ENCODE measurements at places on chromosomes 12 and 14.

DNA sequence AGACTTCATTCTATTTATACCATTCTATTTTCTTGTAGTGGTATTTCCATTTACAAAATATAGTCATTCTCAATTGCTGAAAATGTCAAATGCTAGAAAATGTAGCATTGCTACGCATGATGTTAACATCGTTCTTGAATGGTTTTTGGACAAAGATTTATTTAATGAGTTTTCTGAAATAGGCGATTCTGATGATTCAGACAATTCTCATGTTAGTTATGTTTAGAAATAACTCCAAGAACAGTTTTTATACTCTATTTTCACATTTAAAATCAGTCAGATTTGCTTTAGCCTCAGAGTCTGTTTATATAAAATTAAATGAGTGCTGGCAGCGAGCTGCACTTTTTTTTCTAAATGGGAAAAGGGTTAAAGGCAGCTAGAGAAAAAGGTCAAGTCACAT is 414.8 kb upstream of the MGAT4C start:
- no peak for DNase-seq

DNA sequence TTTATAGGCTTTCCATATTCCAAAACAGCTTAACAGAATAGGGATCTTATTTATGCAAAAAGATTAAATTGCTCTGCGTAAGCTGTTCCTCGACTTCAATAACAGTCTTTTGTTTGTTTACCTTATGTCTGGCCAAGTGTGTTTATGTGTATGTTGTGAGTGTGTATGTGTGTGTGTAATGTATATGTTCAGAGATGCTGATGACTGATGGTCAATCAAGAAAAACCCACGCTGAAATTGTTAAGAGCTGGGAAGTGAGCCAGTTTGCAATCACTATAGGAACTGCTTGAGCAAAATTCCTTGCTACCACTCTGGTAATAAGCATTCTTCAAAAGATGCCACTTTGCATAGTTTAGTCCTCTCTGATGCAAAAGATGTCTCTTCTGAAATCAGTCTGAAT is 59.6 kb downstream of the PRKD1 start:
- DNase-seq, result no peak

DNA sequence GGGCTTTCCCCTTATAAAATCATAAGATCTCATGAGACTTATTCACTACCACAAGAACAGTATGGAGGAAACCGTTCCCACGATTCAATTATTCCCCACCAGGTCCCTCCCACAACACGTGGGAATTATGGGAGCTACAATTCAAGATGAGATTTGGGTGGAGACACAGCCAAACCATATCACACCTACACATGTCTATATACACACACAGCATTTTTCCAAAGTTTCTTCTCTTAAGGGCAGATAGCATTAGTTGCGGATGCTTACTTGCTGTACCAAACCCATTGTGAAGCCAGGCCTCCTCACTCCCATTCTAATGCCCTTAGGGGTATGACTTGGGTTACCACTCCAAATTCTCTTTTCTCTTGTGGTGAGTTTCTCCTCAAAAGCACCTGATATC is 104.1 kb upstream of the RAP1B start:
- no peak for DNase-seq

GRCh38 chr14:35378425-35379233 is 25.9 kb downstream of the NFKBIA start:
- DNase-seq, result no peak

DNA sequence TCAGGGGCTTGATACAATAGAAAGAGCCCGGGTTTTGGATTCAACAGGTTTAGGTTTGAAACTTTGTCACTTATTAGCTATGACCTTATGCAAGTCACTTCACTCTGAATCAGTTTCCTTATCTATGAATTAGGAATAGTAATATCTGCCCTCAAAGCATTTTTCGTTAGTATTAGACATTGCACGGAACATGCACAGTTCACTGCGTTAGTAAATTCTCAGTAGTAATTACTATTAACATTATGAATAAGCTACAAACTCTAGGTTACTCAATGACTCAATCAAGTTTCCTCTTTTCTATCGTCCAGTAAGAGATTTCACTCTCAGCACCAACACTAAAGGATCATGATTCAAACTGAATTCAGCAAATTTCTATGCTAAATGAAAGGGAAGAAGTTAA is 150.3 kb downstream of the CEP83 start:
- no peak for DNase-seq

GRCh38 chr12:132225214-132225613 is 81.0 kb downstream of the NOC4L start:
- no peak for DNase-seq
